ENCODE measurements at places on chromosomes 16 and 17.

DNA sequence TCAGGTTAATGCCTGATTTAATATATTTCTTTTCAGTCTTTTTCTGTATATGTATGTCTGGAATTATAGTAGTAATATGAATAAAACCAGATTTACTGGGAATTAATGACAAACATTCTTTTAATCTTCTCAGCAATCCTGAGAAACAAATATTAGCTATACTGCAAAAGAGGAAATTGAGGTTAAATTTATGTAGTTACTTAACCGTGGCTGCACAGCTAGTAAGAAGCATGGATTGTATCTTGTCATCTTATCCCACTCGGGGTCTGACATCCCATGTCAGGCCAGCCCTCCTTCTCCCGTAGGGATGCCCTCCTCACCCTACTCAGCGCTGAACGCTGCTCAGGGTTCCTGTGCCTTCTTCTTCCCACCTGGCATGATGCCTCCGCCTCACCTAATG, 143.0 kb downstream of the FTO start:
- DNase-seq, result no peak

DNA sequence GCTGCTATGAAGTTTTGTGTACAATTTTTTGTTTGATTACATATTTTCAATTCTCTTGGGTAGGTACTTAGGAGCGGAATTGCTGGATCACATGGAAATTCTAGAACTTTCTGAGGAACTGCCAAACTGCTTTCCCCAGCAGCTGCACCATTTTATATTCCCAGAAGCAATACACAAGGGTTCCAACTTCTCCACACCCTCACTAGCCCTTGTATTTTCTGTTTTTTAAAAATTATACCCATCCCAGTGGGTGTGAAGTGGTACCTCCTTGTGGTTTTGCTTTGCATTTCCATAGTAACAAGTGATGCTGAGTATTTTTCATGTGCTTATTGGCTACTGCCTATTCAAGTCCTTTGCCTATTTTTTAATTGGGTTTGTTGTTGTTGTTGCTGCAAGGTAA, 20.9 kb downstream of the NACA2 start:
- no peak for DNase-seq

GRCh38 chr16:23564575-23565363, 7.2 kb downstream of the UBFD1 start:
- DNase-seq, result no peak

DNA sequence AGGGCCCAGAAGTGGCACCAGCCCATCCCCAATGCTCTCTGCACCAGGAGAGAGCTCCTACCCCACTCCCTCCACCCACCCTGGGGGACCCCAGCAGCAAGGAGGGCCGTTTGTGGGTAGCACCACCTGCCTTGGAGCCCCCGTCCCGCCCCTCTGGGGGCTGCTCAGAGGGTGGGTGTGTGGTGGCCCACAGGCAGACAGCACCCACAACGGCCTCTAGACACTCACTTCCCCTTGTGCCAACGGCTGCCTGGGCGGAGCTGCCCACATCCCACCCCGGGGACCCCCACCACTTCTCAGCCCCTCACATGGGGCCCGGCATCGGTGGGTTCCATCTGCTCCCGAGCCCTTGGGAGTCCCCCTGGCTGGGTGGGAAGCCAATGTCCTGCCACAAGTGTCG, 33.3 kb downstream of the BAHCC1 start:
- DNase-seq, result no peak

- no peak for DNase-seq
These were observed 710 bp downstream of the TRAPPC1 start for GRCh38 chr17:7930841-7931631.

GRCh38 chr17:70366386-70366785, 197.1 kb downstream of the KCNJ2 start:
- DNase-seq, result no peak

- DNase-seq, result no peak
These were observed 17.1 kb downstream of the TELO2 start for GRCh38 chr16:1510272-1510671.

DNA sequence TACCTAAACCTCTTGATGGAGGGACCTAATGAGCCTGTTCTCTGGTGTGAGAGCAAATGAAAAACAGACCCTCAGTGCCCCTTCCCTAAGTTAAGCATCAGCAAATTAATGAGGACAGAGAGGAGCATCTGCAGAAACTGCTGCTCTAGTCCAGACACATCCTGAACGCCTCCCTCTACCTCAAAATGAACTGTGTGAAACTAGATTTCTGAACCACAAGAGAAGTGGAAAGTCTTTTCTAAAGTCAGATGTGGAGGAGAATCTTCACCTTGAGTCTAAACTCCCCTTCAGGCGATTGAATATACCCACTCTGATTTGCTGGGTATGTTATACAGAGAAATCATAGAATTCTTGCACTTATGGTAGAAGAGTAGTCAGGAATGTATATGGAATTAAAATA, 104.4 kb upstream of the AMZ2 start:
- DNase-seq, result no peak

DNA sequence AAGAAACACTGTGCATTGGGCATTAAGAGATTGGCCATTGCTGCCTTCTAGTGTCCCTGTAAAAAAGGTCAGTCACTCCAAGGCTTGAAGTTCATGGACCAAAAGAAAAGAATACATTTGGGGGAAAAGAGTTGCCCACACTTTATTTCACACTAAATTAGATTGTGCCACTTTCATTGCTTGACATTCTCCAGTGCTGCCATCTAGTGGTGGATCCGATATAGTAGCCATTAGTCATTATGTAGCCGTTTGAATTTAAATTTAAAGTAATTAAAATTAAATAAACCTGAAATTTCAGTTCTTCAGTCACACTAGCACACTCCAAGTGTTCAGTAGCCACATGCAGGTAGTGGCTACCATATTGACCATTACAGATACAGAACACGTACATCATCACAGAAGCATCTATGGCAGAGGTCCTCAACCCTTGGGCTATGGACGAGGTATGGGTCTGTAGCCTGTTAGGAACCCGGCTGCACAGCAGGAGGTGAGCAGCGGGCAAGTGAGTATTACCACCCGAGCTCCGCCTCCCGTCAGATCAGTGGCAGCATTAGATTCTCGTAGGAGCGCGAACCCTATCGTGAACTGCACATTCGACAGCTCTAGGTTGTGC, 21.9 kb upstream of the CDH5 start:
- no peak for DNase-seq

- no peak for DNase-seq
These were observed 820.0 kb upstream of the EEF2KMT start for GRCh38 chr16:5917436-5918195.

GRCh38 chr16:72427783-72428331, 255.9 kb upstream of the PMFBP1 start:
- no peak for DNase-seq

DNA sequence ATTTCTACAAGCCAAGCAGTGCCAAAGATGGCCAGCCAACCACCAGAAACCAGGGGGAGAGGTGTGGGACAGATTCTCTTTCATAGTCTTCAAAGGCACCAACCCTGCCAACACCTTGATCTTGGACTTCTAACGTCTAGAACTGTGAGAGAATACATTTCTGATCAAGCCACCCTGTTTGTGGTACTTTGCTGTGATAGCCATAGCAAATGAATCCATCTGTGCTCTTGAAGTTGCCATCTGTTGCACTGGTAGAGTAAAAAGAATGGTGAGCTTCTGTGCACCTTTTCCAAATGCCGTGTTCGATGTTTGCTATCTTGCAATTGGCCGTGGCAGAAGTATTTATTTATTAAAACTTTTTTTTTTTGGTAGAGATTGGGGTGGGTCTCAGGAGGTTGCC, 16.7 kb upstream of the ADGRG1 start:
- no peak for DNase-seq

GRCh38 chr16:12869698-12870427, 31.5 kb upstream of the SHISA9 start:
- DNase-seq, result no peak

DNA sequence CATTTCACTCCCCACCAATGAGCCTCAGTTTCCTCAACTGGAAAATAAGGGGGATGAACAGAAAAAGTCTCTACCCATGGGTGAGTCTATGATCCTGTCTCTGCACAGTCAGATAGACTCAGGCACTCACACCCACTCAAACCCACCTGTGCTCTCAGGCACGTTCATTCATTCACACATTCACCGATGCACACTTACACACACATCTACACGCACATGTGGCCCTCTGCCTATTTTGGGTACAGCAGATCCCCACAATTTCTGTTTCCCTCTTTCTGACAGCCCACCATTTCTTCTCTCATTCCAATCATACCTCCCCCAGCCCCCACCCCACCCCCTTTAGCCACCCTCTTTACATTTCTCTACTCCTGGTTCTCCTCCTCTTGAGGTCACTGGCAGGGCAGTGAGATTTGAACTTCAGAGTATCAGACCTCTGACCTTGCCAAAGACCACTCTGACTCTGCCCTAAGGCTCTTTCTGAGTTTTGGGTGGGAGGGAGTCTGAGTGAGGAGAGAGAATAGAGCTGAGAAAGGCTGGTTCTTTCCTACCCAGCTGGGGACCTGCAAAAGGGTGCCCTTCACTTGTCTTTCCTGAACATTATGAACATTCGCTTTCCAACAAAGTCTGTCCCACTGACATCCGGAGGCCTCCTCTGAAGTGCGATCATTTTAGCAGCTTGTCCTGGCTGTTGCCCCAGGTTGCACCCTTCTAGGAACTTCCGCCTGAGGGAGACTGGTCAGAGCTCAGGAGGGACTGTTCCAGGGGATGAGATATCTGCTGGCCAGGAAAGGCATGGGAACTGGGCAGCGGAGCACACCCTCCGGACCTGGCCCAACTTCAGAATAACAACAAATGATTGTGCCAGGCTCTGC, 10.1 kb upstream of the COL1A1 start:
- DNase-seq, result no peak

DNA sequence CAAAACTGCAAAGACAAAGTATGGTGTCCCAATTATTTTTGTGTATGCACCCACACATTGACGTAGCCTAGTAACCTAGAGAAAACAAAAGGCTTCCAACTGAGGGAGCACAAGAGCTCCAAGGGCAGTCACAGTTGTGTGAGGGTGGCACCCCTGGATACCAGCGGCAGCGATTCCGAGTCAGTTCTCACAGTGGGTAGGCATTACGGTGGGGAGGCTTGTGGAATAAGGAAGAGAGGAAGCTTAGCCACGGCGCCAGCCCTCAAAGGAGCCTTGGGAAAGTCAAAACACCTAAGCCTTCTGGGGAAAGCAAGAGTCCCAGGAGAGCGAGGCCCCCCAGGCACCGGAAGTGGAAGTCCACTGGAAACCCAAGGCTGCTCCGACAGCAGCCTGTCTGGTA, 31.0 kb upstream of the ADCY9 start:
- no peak for DNase-seq
